Activated CD4-positive, alpha-beta T cell treated with anti-CD3 and anti-CD28 coated beads, Interleukin-2, Interleukin-4, amounts not matched to agents 100 ng/mL and 50 ng/mL, durations not matched to agents 16 hours and 8 hours (primary cell): ENCODE measurements at places on chromosomes 7 and 10.

GRCh38 chr10:101939008-101939648, 95.5 kb upstream of the KCNIP2 start:
- no peak for DNase-seq

DNA sequence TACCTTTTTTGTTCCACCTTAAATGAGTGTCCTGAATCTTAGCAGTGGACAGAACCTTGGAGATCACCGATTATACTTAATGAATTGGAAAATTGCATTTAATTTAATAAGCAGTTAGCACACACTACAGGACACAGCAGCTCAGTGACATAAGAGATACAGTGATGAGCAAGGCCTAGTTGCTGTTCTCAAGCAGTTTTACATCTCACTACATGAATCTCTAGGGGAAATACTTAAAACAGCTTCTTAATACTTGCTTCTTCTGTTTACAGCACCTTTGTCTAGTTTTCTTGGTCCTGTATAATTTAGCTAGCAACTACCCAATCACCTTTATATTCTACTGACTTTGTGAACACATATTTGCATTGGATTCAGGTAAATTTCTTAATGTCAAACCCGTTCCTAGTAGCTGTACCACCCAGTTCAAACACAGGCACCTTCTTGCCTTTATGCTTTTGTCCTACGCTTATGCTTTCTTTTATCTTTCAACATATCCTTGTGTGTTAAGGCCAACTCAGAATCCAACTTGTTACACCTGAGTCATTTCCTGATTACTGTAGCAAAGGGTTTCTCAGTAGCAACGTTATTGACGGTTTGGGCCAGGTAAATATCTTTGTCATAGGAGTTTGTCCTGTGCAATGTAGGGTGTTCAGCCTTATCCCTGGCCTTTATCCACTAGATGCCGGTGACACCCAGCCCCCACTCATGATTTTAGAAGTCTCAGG, 1.8 kb downstream of the STAM start:
- DNase-seq = peak; percentile 81

DNA sequence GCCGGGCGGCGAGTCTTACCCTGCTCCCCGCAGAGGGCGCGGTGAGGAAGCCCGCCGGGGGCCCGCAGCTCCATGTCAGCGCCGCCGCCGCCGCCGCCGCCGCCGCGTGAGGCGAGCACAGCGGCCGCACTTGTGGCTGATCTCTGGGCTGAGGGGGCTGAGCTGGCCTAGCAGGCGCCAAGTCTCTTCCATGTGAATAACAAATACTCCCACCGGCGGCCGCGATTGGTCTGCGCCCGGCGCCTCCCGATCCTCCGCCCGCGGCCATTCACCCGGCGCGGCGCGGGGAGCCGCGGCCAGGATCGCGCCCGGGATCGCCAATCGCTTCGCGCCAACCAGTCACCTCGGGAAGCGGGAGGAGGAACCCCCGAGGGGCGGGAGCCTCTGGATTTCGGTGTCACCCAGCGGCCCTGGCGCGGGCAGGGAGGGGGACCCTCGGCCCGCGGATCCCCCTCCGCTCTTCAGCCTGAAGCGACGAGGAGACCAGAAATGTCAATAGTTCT, at the start of gene GRM8:
Gene GRM8, minus strand, starts transcription at position 164 of the 503 bp plus-strand sequence.
- DNase-seq = no peak

- DNase-seq = no peak
Observed at GRCh38 chr10:130232166-130233034, 96.2 kb downstream of the GLRX3 start.

GRCh38 chr10:8312781-8313180, 258.3 kb downstream of the GATA3 start:
- DNase-seq = no peak

- DNase-seq = no peak
Observed at GRCh38 chr10:133088179-133088955, 643 bp downstream of the ADGRA1 start.

DNA sequence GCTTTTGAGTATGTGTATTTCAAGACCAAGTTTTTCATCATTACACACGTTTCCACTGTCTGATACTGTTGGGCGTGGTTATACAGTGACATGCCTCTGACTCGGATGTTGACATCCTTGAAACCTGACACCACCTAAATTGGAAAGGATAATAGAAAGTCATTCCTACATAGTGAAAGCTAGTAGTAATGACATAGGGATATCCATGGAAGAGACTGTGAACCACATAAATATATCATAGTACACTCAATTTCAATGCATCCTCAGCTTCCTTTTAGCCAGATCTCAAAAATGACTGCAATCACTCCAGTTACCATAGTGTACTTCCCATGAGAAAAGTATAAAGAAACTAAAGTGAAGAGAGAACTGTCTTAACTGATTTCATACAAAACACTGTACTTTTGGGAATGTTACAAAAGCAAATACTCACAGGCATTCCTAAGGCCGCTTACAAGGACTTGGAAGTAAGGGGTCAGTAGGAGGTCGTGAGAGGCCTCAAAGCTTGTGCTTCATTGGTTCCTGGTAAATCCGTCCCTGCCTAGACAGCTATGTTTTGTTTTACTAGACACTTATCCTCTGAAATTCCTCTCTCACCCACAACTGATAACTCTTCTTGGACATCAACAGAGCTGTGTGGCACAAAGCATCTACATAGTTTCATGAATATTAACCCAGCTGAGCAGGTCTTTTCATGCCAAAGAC, 71.8 kb upstream of the VWDE start:
- DNase-seq = no peak

DNA sequence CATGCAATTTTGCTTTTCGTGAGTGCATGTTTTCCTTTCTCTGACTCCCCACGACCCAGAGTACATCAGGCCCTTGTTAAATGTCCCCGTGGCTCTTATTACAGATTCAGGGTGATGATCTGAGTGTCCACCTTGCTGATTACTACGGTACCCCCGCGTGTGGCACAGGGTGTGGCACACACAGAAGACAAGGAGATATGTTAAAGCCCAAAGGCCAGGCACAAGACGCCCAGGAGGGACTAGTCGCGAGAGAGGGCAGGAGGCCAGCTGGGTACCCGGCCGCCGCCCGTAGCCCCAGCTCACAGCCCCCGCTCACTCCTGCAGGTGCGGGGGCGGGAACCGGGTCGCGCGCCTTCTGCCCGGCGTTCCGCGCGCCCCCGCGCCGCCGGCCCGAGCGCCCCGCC, 281 bp upstream of the EXOC6 start:
- DNase-seq = no peak

- DNase-seq = no peak
Observed at GRCh38 chr10:106410331-106410730, 754.2 kb downstream of the SORCS1 start.

- DNase-seq = no peak
Observed at GRCh38 chr7:32218741-32219288, 148.6 kb upstream of the PDE1C start.
